NB4 (cell line): ENCODE measurements at places on chromosomes 12 and 14.
A peak's percentile ranks its signal among the peaks of the same experiment; 100 is the strongest.

DNA sequence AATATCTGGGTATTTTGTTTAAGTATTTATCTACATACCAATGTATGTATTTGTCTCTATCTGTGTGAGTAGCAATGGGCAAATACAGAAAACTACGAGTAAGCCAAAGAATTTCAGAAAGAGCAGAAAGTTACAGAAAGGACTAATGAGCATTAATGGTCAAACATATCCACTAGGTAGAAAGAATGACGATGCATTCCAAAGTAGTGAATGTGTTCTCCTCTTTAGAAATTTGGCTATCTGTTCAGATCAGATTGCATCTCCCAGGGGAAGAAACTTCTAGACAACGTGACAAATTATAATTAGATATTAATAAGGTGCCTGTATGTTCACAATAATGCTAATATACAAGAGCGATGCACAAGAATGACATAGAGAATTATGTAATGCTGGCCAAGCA is 194.5 kb upstream of the GZMB start:
- DNase-seq, result no peak

GRCh38 chr12:38124247-38125012 is 192.1 kb upstream of the ALG10B start:
- no peak for DNase-seq

DNA sequence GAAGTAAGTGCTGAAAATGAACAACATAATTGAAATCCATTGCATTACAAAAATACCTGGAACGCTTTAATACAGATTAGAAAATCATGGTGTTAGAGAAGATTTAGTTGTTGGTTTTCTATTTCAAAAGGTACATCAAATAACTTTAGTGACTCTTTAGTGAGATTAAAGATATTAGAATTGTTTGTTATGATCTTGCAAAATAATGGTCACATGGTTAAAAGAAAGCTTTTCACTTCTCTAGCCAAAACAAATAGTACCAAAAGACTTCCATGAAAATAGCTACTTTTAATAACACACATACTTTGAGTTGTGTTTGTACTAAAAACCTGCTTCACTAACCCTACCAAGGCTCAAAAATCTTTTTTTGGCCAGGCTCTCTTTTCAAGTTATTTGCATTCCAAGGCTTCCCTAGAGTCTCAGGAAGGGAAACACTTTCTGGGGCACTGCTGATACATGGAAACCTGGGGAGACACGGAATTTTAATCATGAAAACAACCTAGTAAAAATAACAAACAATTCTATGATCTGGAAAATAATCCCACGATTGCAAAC is at the start of gene SLCO1A2:
SLCO1A2 (minus strand) TSS at position 147 of the 555 bp plus-strand sequence. CDS start 270 bp downstream, outside the sequence.
- no peak for DNase-seq

GRCh38 chr14:65840118-65840751 is 427.7 kb downstream of the FUT8 start:
- DNase-seq, result no peak

- DNase-seq, result peak; percentile 55
Observed at GRCh38 chr14:87944987-87945604, 47.9 kb downstream of the GALC start.
